Endothelial cell of umbilical vein (primary cell): ENCODE measurements at places on chromosomes 5 and 9. TPM values are rescaled to one million over a fixed set of nuclear protein-coding genes. Genes with fewer than 3 reads are reported as not detected.
A peak's percentile ranks its signal among the peaks of the same experiment; 100 is the strongest.

DNA sequence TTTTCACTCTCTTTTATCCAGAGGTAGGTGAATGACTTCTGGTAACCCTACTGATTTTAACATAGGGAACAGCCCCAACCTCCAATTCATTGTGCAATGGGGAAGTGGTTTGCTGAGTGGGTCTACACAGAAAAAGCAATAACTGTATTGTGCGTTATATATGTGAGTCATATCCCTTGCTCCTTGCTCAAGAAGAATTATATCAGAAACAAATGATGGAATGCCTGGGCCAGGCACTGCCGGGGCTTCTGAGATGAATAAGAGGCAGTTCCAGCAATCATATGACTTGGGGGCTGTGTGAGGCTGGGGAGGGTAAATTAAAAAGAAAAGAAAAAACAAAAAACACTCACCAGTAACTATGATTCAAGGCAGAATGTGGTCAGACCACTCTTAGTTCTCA lies 79.2 kb upstream of the ABCA1 start:
- DNase-seq, result peak; percentile 80

- no peak for DNase-seq
These were observed 28.3 kb downstream of the WWC1 start for GRCh38 chr5:168319774-168320173.

- DNase-seq, result peak; percentile 26
These were observed 152.5 kb downstream of the APBA1 start for GRCh38 chr9:69519470-69520240.

DNA sequence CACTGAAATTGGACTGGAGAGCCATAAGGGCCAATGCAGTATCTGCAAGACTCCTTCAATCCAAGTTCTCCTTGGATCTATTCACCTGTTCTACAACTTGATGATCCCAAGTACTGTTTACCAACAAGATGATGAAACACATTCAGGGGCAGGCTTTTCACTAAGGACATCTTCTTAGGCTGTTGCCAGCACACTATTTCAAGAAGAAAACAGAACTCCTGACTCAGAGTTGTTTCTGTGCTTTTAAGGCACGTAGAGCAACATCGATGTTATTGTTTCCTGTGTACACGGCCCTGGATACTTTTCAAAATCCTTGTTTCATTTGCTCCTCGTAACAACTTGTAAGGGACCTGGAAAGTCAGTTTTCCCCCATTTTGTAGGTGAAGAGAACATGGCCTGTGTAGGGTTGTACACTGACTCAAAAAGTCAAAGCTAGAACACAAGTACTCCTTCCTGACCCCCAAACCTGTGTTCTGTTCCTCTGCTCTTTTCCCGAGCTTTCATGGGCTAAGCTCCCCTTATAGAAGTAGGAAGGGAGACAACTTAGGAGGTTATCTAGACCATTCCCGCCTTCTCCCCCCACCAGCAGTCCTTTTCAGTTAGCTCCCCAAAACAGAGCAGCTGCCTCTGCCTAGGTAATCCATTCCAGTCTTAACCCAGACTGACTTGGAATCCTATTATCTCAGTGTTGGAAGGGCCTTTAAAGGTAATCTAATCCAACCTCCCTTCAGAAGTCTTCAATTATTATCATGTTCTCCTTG lies 5.2 kb upstream of the MGAT1 start:
- DNase-seq, result peak; percentile 54

NR4A3 gene
- 0.22 and 0.23 TPM in 2 replicates for total RNA-seq
